NK-92 treated with Interleukin-12 subunit alpha and Interleukin-12 subunit beta, amount 100 ng/mL, for 24 hours (cell line): ENCODE measurements at places on chromosomes 4 and X.

GRCh38 chr4:42150653-42151567 lies 1.5 kb downstream of the BEND4 start:
- DNase-seq = no peak

- no peak for DNase-seq
Observed at GRCh38 chr4:183304538-183304937, 15.5 kb downstream of the CLDN22 start.

GRCh38 chr4:72568959-72569718 lies at the start of gene ADAMTS3:
Gene ADAMTS3, minus strand, starts transcription at chr4:72569221. Its CDS starts 459 bp downstream, at chr4:72568762.
- DNase-seq = no peak

GRCh38 chr4:54016504-54016903 lies 47.9 kb downstream of the CHIC2 start:
- no peak for DNase-seq

GRCh38 chr4:77264826-77265225 lies 107.8 kb downstream of the CCNG2 start:
- DNase-seq = no peak

DNA sequence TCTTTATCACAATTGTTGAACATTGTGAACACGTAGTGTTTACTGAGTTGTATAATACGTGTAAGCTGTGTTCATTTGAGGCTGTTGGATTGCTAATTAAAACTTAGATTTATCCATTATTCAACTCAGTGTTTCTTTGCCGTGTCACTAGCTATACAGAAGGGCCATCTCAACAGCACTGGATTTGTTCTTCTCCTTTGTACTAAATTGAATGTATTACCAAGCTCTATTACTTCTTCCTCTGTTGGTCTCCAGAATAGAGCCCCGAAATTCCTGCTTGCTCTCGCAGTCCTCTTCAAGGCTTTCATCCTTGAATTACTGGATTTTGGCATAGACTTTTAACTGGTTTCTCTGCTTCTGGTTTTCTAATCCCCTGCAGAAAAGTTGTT lies 182.8 kb downstream of the BMPR1B start:
- no peak for DNase-seq

GRCh38 chrX:72031634-72032033 lies 100.1 kb downstream of the RTL5 start:
- no peak for DNase-seq

- DNase-seq = no peak
Observed at GRCh38 chrX:152988536-152989291, 5.2 kb downstream of the PNMA5 start.

- no peak for DNase-seq
Observed at GRCh38 chr4:173651651-173652282, 121.7 kb upstream of the HAND2 start.

GRCh38 chrX:84909151-84909550 lies 94.5 kb upstream of the APOOL start:
- DNase-seq = no peak

GRCh38 chrX:25026576-25026975 lies 10.8 kb upstream of the ARX start:
- no peak for DNase-seq

GRCh38 chr4:157221895-157222770 lies 1.6 kb downstream of the GRIA2 start:
- no peak for DNase-seq

DNA sequence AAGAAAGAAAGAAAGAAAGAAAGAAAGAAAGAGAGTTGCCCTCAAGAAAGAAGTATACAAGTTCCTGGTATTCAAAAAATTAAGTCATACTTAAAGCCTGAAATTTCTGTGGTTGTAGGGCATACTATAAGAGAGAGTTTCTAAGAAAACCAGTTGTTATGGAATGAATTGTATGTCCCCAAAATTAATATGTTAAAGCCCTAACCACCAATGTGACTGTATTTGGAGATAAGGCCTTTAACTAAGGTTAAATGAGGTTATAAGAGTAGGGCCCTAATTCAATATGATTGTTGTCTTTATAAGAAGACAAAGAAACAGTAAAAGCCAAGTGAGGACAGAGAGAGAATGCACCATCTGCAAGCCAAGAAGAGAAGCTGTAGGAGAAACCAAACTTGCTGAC lies 521.1 kb downstream of the CCSER1 start:
- no peak for DNase-seq

GRCh38 chr4:77994194-77994721 lies 62.9 kb upstream of the FRAS1 start:
- DNase-seq = no peak

GRCh38 chrX:40459571-40460158 lies 121.1 kb upstream of the ATP6AP2 start:
- DNase-seq = no peak

DNA sequence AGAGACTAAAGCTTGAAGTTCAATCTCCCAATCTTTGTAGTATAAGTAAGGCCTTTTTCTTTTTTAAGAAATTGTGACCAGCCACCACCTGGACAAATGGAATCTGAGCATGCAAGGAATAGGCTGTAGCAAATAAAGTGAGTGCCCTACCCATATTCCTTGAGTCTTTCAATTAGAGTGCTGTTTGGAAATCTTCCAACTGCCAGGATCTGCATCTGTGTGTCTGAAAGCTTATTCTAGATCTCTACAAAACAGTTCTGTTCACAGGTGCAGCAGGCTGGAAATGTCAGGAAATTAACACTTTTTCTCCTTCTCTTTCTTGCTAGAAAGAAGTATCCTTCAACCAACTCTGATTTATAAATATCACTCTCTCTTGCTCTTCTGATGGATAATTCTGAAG lies 76.7 kb upstream of the NDST3 start:
- no peak for DNase-seq

DNA sequence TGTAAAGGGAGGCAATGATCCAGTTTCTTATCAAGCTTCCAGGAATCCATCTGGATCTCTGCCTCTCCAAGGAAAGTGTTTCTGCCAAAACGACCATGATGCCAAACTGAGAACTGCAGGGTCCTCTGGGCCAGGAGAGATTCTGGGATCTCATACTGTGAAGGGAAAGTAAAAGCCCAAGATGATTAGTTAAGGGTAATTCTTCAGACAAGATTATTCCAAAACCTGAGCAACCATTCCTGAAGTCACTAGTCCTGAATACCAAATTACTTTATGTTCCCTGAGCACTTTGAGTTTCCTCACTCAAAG lies 42.0 kb downstream of the SRPX2 start:
- DNase-seq = no peak

- DNase-seq = peak; percentile 0
Observed at GRCh38 chr4:169410839-169411770, 140.3 kb upstream of the SH3RF1 start.

- no peak for DNase-seq
Observed at GRCh38 chr4:111475001-111475400, 670.3 kb upstream of the FAM241A start.

DNA sequence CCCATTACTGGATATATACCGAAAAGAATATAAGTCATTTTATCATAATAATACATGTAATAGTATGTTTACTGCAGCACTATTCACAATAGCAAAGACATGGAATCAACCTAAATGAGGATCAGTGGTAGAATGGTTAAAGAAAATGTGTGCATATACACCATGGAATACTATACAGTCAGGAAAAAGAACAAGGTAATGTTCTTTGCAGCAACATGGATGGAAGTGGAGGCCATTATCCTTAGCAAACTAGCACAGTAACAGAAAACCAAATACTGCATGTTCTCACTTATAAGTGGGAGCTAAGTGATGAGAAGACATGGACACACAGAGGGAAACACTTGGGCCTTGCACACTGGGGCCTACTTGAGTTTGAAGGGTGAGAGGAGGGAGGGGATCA lies 207.4 kb upstream of the APOOL start:
- no peak for DNase-seq
